ENCODE measurements at places on chromosomes 6 and 20.

GRCh38 chr20:48716541-48716940 is 111.3 kb downstream of the PREX1 start:
- DNase-seq, result no peak

DNA sequence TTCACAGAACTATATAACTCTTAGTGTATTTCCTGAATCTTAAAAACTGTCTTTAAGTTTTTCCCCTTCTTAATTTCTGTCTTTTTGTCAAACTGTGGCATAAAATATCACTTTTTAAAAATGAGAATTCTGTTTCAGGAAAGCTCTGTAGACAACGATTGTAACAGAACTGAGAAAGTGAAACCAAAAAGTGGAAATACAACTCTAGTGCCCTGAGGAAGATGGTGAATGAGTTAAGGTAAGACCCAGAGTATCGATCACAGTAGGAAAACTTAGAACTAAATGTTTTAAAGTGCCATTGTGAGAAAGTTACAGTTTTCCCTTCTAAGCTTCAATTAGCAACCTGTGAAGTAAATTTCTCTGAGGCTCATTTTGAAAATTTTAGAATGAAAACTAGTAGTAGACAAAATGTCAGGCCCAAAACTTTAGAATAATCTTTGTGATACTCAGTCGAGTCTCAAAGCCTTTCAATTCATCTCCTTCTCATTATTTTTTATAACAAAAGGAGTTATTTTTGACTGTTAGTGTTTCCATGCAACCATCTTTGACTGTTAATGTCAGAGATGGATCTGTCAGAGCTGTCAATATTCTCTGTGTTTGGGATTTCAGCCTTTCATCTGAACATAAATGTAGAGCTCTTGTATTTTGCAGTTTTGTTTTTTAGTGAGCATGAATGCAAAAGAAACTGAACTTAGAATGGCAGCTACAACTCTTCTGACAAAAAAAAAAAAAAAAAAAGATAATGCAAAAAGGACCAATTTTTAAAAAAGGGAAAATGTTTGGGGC is 19.0 kb upstream of the TRDN start:
- no peak for DNase-seq

GRCh38 chr6:110828396-110828795 is 13.1 kb upstream of the CDK19 start:
- no peak for DNase-seq

- DNase-seq, result no peak
Measured at GRCh38 chr6:79375635-79376337, 141.3 kb upstream of the HMGN3 start.

GRCh38 chr6:12528136-12528535 is 188.4 kb upstream of the PHACTR1 start:
- no peak for DNase-seq

GRCh38 chr20:701401-702129 is 26.0 kb upstream of the SCRT2 start:
- DNase-seq, result no peak

GRCh38 chr6:136201732-136202131 is 48.4 kb downstream of the MTFR2 start:
- no peak for DNase-seq

GRCh38 chr20:17925141-17925939 is 43.3 kb downstream of the SNX5 start:
- DNase-seq, result peak; percentile 30

DNA sequence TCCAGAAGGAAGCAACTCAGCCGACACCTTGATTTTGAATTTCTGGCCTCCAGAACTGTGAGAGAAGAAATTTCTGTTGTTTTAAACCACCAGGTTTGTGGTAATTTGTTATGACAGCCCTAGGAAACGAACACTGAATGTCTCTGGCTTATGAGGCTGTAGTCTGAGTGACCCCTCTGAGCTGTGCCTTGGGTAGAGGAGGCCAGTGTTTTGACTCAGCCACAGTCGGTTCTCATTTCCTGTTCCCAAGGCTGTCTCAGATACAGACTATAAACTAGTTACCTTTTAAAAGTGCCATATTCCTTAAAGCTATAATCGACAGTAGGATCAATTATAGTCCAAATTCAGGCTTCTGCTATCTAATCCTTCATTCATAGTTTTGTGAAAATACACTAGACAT is 391.2 kb upstream of the MAP3K7 start:
- no peak for DNase-seq

DNA sequence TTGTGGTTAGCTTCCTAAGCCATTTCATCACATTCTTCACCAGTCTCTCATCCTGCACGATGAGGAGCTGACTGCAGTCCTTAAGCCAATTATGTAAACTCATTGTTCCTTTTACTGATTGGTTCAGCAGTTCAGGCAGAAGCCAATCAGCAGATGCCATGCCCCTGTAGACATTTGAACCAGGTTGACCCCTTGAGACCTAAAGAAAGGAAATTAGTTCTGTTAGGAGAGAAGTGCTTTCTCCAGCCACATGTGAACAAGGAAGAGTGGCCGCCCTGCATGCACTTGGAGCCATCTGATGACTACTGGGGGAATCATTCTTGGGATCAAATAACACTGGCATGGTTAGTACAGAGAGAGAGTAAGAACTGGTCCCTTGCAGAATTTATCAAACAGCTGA is 535.2 kb upstream of the ID4 start:
- DNase-seq, result no peak

GRCh38 chr6:153425536-153425935 is 294.5 kb upstream of the RGS17 start:
- DNase-seq, result no peak

DNA sequence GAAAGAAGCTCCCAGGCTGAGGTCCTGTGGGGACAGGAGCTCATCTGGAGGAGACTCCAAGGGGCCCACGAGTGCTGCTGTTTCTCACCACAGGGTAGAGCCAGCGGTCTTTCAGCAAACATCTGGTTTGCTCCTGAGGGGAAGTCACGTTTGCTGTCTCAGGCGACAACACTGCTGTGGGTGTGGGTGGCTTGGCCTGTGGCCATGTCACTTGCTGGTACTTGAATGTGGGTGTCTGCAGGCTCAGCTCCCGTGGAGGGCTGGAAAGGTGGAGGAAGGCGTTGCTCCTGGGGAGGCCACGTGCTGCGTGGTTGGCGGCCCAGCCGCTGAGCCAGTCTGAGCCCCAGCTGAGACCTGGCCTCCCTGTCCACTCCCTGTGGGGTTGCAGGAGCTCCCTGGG is 52.8 kb upstream of the MPC1 start:
- no peak for DNase-seq

DNA sequence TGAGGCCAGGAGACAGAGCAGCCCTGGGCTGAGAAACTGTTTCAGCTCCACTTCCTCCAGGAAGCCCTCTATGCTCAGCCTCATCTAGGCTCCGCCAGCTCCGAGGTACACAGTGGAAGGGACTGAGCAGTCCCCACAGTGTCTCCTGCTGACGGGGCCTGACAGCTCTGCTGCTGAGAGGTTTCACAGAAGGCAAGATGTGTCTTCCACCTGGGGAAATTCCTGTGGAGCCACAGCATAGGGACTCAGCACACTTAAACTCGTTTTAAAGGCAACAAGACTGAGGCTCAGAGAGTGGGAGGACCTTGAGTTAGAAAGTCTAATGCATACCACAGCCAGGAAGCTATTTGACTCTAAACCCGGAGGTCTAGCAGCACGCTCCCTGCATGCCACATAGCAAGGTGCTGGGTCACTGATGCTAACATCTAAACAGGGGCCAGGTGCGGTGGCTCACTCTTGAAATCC is 6.8 kb downstream of the ADA start:
- no peak for DNase-seq

DNA sequence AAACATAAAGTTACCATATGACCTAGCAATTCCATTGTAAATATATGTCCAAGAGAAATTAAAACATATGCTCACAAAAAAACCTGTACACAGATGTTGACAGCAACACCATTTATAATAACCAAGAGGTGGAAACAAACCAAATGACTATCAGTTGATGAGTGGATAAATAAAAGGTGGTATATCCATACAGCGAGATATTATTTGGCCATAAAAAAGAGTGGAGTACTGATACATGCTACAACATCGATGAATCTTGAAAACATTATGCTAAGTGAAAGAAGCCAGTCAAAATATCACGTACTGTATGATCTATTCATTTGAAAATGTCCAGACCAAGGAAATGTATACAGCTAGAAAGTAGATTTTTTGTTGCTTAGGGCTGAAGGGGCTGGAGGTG is 2.9 kb downstream of the CAP2 start:
- no peak for DNase-seq

- DNase-seq, result no peak
Measured at GRCh38 chr20:57398231-57398821, 7.1 kb downstream of the RBM38 start.

DNA sequence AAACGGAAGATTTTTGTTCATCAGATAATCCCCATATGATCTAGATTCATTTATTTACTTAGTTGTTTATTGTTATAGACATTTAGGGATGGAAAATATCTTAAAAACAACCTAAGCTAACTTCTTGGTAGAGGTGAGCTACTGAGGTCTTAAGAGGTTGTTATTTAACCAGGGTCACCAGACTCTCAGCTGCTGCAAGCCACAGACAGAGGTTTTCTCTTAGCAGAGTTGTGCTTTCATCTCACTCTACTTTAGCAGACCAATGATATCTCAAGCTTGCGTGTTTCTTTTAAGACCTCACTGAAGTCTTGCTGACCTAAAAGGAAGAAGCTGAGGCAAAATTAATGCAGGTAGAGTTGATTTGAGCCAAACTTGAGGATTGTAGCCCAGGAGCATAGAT is 43.6 kb downstream of the NCOA7 start:
- no peak for DNase-seq

- DNase-seq, result no peak
Measured at GRCh38 chr6:27854421-27854820, 57.8 kb downstream of the OR2B2 start.

GRCh38 chr6:2215342-2215741 is 30.1 kb downstream of the GMDS start:
- DNase-seq, result no peak

- no peak for DNase-seq
Measured at GRCh38 chr6:149917679-149918078, 5.2 kb downstream of the RAET1G start.

DNA sequence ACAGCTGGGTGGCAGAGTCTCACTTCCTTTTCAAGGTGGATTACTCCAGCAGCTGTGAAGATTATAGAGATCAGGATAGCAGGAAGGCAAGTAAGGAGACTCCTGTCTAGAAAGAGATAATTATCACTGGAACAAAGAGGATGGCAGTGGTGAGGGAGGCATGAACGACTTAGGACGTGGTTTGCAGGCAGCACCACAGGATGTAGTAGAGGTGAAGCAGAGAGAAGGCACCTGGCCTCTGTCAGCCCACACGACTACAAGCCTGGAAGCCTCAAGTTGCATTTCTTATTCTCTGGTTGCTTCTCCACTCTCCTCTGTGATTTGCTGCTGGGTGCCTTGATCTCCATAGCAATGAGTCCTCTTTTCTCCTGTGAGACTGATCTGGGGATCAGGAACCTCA is 62.7 kb downstream of the TSHZ2 start:
- no peak for DNase-seq

GRCh38 chr20:62523473-62524203 is 47.8 kb upstream of the GATA5 start:
- no peak for DNase-seq

- no peak for DNase-seq
Measured at GRCh38 chr20:14114065-14114704, 118.9 kb downstream of the MACROD2 start.

DNA sequence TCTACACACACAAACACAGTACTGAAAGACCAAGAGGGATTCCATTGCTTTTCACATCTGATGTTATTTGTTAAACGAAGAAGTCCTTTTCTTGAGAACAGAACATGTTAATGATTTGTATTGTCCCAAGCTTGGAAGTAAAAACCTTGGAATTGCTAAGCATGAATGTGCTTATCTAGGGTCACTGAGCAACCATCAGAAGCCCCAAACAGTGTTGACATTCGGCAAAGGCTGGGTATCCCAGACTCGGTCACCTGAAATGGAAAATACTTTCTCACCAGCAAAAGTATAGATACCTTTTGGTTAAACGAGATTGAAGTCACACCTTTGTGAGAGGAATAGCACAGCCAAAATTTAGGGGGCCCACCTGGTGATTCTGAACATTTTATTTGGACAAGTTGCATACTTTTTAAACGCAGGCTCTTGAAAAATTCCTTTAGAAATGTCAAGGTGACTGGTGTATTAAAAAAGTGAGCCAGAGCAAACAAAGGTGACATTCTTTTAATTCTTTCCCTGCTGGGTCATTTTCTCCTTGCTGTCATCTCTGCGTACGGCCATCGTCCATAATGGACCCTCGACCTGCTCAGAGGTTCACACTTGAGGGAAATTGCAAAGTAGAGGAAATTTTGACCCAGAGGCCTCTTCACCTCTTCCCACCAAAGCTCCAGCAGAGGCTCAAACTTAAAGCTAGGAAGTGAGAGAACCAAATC is 95.8 kb upstream of the FOXA2 start:
- no peak for DNase-seq

DNA sequence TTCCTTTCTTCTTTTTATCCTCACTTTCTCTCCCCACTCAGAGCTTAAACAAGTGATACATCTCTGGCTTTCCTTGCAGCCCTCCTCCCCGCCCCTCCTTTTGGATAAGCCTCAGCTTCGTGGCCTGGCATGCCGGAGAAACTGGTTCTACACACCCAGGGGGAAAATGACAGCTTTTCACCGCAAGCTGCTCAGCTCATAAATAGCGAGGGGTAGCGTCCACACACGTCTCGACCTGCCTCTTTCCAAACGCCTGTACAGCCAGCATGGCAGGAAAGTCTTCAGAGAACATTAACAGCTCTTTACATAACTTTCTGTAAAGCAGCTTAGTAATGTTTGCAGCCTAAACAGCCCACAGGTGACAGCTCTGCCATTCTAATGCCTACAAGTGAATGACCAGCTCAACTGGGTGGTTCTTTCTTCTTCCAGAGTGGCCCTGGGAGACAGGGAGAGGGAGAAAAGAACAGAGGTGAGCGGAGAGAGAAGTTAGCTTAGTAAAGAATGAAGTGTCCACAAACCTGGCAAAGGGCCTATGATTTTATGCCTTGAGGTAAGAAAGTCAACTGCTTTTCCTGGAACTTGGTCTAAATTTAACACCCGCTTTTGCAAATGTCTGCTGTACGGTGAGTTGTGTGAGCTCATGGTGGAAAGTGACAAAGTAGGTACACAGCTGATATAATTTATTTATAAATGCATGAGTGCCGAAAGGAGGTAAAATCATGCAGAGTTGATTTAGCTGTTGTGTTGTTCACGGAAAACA is 251.5 kb downstream of the TFAP2A start:
- DNase-seq, result no peak

DNA sequence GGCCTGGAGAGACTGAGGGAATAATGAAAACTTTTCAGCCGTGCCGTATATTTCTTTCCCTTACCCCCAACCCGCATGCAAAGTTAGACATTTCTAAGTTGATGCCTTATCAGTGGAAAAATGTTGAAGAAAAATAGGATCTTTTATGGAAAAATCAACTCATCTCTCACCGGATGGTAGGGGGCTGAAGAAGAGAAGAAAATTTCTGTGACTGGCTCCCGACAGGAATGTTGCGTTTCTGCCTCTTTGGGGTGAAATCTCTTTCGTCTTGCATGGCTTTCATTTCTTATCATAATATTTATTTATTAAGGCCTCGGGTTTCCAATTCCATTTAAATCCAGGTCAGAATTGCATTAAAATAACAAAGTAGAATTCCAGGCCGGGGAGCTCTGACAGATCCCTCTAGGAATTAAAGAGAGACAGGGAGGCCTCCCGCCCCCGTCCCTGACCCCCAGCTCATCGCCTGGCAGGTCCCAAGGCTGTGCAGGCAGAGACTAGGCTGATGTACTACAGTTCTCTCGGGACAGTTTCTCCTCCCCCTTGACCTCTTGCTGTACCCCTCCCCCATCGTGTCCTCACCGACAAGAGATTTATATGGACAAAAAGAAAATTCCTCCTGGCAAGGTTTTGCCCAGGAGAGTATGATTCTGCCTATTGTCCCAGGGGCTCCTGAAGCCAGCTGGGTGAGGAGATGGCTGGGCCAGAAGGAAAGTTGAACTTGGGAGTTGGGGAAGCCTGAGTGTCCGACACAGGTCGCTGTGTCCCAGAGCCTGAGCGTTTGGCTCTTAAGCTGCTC is 1.3 kb downstream of the SCUBE3 start:
- no peak for DNase-seq

All from fibroblast of pulmonary artery (primary cell).